ENCODE measurements at places on chromosomes 11 and 22. TPM values are rescaled to one million over a fixed set of nuclear protein-coding genes. Genes with fewer than 3 reads are reported as not detected.
A peak's percentile ranks its signal among the peaks of the same experiment; 100 is the strongest.

Gene FREY1
- total RNA-seq: 4.6 TPM

DNA sequence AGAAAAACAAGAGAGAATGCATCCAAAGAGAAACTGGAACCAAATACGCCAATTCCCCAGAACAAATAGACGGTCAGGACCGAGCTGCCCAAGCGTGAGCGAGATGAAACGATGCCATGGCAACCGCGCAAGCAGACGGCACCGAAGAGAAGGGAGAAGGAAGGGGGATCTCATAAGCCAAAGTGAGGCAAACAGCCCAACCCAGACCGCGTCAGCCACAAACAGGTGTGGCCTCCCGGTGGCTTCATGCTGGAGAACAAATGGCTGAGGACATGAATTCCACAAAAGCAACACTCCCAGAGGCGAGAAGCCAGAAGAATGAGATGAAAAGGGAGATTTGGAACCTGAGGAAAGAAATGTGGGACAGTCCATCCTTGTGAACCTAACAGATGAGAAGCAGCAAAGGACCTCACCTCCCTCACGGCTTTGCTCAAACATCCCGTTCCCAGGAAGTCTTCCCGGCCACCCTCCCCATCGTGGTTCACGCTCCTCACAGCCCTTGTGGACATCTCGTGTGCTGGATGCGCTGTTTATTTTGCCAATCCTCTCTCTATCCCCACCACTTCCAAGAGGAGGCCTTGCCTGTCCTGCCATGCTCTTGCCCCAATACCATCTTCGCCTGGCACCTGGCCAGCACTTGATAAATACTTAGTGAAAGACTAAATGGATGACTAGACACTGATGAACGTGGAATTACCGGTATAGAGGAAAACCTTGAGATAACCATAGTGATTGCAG, 89.1 kb upstream of the RTL6 start:
- H3K4me3 ChIP-seq: no peak overlapping the region
- H3K27me3 ChIP-seq: peaks cover 17% of the 10 kb centered on the region
- no peaks in the 10 kb centered on the region for H3K36me3 ChIP-seq
- no peaks in the 10 kb centered on the region for H3K4me1 ChIP-seq
- no peak for DNase-seq

GRCh38 chr22:29269731-29270474, 1.8 kb downstream of the EWSR1 start:
- no peak for DNase-seq
- no peaks in the 10 kb centered on the region for H3K27me3 ChIP-seq
- peaks cover 66% of the 10 kb centered on the region for H3K36me3 ChIP-seq
- H3K27ac ChIP-seq: peak overlapping the region; percentile 100

Gene BIK
- 2.6 TPM for total RNA-seq

Gene OR8A1
- total RNA-seq: not detected

Gene OR4D10
- not detected for total RNA-seq

DNA sequence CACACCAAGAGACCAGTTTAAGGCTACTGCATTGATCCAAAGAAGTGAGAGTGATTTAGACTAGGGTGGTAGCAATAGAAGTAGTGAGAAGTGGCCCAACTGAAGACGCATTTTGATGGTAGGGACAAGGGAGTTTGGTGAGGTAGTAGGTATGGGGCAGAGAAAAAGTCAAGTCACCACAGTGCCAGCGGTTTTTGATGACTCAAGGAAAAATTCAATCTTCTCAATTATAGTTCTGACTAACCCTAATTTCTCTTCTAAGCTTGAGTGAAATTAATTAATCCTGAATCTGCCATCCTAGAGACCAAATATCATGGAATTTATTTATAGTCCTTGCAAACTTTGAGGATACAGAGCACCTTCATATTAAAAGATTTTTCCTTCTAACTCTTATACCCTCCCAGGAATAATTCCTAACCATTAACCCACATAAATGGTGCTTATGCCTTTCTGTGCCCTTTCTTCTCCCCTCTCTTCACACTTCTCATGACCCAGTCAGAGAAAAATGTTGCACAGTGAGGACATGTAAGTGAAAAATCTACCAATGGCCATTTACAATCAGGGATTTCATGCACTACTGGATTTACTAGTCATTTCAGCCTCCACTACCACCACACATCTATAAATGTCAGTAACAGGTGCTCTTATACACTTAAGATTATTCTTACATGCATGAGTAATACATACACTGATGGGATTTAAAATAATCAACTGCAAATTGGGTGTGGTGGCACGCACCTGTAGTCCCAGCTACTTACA, 45.9 kb upstream of the ARHGAP32 start:
- no peak overlapping the region for H3K27ac ChIP-seq
- H3K4me1 ChIP-seq: peaks cover 7% of the 10 kb centered on the region
- no peaks in the 10 kb centered on the region for H3K36me3 ChIP-seq
- H3K4me3 ChIP-seq: no peak overlapping the region

Gene OR8J3
- not detected for total RNA-seq

DNA sequence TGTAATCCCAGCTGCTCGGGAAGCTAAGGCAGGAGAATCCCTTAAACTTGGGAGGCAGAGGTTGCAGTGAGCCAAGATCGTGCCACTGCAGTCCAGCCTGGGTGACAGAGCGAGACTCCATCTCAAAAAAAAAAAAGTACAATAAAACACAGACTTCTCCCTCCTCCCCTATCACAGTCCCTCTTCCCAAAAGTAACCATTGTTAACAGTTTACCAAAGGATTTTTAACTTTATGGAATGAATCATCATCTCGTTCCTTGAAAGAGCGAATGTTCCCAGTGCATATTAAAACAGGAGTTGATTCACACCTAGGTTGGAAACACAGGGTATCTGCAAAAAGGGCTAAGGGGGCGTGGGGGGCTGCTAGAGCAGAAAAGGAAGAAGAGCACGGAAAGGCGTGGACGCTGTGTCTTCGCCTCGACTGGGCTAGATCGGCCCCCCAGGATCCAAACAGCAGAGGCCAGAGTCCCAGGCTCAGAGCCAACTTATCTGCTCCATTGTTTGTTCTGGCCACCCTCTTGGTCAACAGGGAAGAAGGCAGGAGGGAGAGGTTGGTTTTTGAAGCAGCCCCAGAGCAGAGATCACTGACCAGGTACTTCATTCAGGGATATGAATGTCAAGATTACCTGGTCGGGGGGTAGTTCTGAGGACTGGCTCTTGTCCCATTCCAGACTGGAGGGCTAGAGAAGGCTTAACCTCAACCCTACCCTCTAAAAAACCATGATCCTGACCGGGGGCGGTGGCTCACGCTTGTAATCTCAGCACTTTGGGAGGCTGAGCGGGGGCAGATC, 2.1 kb upstream of the AHNAK start:
- H3K4me3 ChIP-seq: no peak overlapping the region
- H3K4me1 ChIP-seq: peaks cover 64% of the 10 kb centered on the region
- no peaks in the 10 kb centered on the region for H3K27me3 ChIP-seq
- no peak for DNase-seq
- peaks cover 10% of the 10 kb centered on the region for H3K36me3 ChIP-seq
- H3K27ac ChIP-seq: no peak overlapping the region

Gene SART1
- 92.3 TPM for total RNA-seq

- no peak for DNase-seq
- H3K27ac ChIP-seq: no peak overlapping the region
- H3K27me3 ChIP-seq: peaks cover 17% of the 10 kb centered on the region
- no peak overlapping the region for H3K4me3 ChIP-seq
- no peaks in the 10 kb centered on the region for H3K36me3 ChIP-seq
Observed at GRCh38 chr11:120105576-120105975, 32.3 kb downstream of the TRIM29 start.

GRCh38 chr11:75344186-75344585, 7.3 kb downstream of the ARRB1 start:
- DNase-seq: no peak
- H3K4me1 ChIP-seq: peaks cover 34% of the 10 kb centered on the region
- no peak overlapping the region for H3K4me3 ChIP-seq
- no peaks in the 10 kb centered on the region for H3K27me3 ChIP-seq

DNA sequence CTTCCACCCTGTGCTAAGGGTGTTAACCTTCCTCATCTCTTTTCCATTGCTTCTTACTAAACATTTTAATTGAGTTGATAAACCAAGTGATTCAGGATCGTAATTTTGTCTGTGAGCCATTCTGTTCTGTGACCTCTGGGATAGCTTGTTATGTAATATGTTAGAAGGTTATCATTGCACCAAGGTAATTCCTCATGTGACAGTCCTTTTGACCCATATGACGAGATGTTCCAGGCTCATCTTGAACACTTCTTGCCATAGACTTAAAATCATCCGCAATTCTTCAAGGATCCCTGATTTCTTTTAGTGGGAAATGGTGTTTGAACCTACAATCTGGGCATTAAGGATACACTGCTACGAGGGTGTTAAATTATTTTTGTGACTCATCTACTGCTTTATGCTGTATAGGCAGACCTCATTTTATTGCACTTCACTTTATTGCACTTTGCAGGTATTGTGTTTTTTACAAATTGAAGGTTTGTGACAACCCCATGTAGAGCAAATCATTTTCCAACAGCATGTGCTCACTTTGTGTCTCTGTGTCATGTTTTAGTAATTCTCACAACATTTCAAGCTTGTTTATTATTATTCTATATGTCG, 19.0 kb upstream of the MPZL2 start:
- DNase-seq: no peak
- peaks cover 9% of the 10 kb centered on the region for H3K4me1 ChIP-seq
- no peak overlapping the region for H3K4me3 ChIP-seq
- no peaks in the 10 kb centered on the region for H3K27me3 ChIP-seq

Gene KLHL35
- 0.11 TPM for total RNA-seq

GRCh38 chr11:64743591-64744543, at the start of gene RASGRP2:
Gene RASGRP2 (minus strand): TSS chr11:64744142. CDS start chr11:64742866, 1,276 bp downstream.
- DNase-seq: peak; percentile 84
- H3K4me3 ChIP-seq: peak within 1 kb of the TSS; percentile 96
- H3K27ac ChIP-seq: peak within 1 kb of the TSS; percentile 97
- peaks cover 51% of the 10 kb centered on the region for H3K4me1 ChIP-seq

Gene NXPE4
- not detected for total RNA-seq

DNA sequence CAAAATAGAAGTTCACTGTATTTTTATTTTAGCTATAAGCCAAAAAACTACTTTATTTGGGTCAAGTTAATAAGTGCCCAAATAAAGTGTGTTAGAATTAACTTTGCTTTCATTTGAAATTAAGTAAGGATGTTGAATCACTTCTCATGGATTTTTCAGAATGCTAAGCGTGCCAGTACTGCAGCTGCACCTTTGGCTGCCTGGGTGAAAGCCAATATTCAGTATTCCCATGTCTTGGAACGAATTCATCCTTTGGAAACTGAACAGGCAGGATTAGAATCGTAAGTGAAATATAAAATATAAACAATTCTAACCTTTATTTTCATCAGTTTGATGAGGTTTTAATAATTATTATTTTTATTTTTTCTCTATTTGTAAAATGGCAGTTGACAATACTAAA, 113.6 kb downstream of the DYNC2H1 start:
- H3K27me3 ChIP-seq: no peaks in the 10 kb centered on the region
- H3K4me1 ChIP-seq: no peaks in the 10 kb centered on the region
- H3K4me3 ChIP-seq: no peak overlapping the region

Data from activated B cell treated with CpG ODN at 0.5 μM for 24 hours (primary cell).